ENCODE measurements at places on chromosomes 12 and 14.

DNA sequence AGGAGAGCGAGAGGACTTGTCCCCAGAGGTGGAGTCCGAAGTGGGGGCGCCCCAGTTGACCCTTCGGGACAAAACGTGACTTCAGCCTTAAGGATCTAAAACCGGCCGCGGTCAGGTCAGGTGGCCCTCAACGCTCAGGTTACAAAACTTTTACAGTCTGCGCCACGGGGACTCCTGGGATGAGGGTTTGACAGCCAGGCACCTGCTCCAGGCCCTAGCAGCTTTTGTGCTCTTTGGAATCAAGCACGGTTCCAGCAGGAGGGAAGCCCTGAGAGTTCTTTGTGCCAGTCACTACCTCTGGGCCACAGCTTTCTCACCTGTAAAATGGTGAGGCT is 337 bp downstream of the ZC2HC1C start:
- DNase-seq: no peak

DNA sequence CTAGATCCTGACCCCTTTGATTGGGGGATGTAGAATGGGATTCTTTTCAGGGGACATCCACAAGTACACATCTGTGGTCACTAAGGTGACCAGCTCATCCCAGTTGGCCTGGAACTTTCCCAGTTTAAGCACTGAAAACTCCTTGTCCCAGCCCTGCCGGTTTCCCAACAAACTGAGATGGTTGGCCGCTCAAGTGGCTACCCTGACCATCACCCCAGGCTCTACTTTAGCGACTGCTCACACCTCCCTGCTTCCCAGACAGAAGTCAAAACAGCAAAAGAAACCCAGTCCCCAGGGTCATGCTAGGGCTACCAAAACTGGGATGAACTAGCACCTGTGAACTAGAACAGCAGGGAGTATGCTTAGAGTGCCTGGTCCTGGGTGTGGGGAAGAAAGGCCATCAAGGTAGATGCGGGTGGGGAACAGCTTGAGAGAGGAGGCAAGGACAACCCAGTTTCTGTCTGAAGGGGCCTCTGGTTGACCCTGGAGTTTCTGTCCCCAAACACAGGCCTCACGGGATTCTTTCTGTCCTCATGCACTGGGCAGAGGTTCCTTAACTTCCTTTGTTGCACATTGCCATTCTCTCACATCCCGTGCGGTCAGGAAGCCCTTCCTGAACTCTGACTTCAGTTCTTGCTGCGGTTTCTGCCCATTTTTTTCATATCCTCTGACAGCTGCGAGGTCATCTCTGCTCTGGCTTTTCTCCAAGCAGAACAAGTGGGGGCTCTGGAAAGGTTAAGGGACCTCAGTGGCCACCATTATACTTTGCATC is 1.6 kb downstream of the LTB4R start:
- DNase-seq: no peak

DNA sequence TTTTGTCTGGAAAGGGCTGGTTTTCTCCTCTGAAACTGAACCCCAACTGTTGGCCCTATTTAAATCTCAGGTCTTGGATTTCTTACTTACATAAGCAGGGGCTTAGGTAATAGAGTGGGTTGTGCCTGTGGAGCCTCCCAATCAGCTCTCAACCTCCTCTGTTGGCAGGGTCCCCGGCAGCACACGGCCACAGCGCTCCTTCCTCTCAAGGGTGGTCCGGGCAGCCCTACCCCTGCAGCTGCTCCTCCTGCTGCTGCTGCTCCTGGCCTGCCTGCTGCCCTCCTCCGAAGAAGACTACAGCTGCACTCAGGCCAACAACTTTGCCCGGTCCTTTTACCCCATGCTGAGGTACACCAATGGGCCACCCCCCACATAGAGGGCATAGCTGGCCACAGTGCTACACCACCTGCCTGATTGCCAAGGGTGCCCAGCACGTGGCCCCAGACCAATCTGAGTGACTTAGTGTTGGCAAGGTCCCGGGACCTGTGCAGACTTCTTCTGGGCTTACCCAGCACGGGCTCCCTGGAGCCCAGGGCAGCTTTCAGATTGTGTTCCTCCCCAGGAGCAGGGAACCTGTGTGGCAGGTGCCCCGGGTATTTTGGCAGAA is 68.9 kb downstream of the ESR2 start:
- no peak for DNase-seq

- no peak for DNase-seq
Observed at GRCh38 chr14:72808564-72808963, 85.3 kb downstream of the DPF3 start.

DNA sequence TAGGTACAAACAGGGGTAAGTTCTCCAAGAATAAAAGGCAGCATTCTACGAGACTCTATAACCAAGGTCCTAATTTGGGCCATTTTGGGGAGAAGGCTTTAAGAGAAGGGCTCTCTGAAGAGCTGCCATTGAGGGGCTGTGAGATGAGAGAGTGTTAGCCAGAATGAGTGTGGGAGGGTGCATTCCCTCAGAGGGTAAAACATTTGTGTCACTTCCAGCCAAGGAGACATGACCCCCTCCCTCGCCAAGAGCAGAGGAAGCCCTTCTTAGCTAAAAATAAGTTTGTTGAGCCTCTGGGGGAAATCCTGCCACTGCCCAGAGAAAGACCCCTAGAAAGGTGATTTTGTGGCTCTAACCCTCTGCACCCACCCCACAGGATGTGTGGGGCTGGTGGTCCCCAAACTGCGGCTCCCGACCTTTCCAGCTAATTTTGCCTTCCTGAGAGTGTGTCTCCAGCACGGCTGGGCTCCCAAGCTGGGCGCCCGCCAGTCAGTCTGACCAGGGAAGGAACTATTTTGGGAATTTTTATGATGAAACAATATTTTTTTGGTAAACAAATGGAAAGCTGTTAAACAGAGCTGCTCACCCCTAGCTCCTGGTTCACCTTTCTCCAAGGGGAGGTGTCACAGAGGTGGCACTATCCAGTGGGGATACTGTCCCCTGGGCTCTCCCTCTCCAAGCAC is 65.9 kb upstream of the JDP2 start:
- DNase-seq: no peak

DNA sequence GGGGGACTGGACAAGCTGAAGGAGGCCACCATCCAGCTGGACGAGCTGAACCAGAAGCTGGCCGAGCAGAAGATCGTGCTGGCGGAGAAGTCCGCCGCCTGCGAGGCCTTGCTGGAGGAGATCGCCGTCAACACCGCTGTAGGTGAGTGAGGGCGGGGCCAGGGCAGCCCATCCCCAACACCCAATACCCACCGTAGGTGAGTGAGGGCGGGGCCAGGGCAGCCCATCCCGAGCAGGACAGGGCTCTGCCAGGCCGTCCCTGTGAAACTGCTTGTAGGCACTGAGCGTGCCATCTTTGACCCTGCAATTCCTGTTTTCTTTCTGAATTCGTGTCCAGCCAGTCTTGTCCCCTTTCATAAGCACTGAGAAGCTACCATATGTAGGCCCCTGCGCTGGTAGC is 74.0 kb downstream of the CCDC92 start:
- no peak for DNase-seq

DNA sequence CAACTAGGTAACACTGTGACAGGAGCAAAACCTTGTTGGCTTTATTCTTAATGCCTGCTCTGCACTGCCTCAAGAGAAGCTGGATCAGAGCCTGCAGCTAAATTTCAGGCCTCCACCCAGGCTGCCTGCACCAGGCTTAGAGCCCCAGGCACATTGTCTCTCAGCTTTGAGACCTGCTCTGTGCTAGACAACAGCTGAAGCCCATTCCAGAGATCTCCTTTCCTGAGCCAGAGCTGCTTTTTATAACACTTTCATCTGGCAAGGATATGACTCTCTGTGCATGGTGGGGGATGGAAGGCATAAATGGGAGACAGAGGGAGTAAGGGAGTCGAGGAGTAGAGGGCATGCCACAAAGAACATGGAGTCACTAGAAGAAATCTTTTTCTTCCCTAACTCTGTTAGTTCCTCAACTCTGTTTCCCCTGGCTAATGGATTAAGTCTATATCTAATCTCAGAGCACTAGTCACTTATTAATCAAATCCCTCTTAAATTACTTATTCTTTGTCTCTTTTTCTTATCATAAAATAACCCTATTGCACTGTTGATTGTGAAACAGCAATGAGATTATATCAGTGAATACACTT is 27.1 kb upstream of the LUM start:
- DNase-seq: no peak

DNA sequence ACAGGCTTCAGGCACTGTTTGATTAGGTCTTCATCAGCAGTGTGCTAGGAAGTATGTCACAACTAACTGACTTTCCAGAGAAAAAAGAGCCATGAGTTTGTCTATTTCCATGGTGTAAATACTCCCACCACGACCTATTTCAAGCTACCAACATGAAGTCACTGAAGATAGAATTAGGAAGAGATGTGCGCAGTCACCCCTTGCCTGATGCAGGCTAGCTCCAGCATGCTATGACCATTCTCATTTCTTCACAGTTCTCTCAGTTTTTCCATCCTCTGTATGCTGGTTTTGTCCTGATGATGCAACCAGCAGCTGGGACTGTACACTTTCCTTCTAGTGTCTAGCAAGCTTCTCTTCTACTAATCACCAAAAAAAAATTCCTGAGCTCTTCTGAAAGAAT is 191.6 kb upstream of the NUDT4 start:
- no peak for DNase-seq

- DNase-seq: no peak
Observed at GRCh38 chr12:27133022-27133590, 50.7 kb upstream of the C12orf71 start.

- no peak for DNase-seq
Observed at GRCh38 chr14:34211732-34212131, 250.3 kb downstream of the SPTSSA start.

GRCh38 chr12:101875162-101875561 is 2.2 kb upstream of the DRAM1 start:
- DNase-seq: no peak

DNA sequence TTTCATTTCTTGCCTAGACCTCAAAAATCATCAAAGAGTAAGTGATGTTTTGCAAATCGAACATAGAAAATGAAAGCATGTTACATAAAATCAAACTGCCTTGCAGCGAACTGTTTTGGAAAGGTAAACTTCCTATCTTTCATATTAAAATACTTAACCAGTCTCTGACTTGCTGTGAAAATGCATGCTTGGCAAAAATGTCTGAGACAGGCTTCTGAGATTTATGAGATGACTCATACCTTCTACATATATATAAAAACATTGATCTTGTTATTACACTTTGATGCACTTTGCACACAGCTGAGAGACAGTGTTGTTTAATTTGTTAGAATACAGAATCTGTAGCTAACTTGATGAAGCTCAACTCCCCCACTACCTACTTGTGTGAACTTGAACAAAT is 179.1 kb downstream of the KITLG start:
- no peak for DNase-seq

DNA sequence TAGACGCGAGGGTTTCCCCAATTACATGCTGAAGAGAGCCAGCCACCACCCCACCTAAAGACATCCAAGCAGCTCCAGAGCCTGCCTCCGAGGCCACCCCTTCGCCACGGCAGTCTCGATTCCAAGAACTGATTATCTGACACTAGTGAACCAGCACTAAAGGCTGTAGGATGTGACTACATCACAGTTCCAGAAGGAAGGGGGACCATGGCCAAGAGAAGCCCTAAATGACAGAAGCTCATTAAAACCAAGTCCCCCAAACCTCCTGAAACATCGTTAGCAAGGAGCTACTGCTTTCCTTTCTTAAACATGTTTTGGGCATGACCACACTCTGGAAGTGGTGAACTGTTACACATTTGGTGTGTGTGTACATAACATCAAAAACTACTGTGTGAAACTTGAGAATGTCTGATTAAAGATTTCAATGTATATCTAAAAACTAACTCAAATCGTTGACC is 88.2 kb downstream of the DUSP16 start:
- DNase-seq: no peak

- DNase-seq: no peak
Observed at GRCh38 chr12:51128919-51129318, 44.0 kb downstream of the TFCP2 start.

DNA sequence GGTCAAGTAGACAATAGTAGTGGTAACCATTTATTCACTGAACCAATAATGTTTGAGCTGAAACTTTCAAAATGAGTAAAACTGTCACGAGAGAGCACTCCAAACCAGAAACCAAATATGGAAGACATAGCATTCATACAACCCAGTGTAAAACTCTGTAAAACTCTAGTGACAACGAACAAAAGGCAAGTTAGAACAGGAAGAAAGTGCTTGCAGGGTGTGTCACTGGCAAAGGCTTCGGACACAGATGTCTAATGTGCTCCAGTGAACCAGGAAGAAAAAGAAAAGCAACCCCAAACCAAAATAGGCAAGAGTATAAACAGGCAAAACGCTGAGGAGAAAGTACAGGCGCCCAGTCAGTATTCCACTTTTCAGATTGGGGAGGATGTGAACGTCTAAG is 79.3 kb upstream of the FZD10 start:
- no peak for DNase-seq

DNA sequence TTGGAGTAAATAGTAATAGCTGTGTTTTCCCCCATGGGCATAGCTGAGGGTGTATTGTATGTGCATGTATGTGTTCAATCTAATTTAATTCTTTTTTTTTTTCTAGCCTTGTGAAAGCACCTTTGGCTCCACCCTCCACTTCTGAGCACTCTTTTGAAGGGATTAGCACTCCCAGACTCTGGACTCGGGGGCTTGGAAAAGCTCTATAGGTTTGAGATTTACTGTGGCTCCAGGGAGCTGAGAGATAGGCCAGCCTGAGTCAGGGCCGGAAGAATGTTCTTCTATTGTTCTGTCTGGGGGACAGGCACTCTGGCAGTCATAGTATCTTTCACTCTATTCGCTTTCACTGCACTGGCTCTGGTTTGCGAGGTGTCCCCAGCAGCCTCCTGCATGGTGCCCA is 540.0 kb upstream of the TBX3 start:
- no peak for DNase-seq

DNA sequence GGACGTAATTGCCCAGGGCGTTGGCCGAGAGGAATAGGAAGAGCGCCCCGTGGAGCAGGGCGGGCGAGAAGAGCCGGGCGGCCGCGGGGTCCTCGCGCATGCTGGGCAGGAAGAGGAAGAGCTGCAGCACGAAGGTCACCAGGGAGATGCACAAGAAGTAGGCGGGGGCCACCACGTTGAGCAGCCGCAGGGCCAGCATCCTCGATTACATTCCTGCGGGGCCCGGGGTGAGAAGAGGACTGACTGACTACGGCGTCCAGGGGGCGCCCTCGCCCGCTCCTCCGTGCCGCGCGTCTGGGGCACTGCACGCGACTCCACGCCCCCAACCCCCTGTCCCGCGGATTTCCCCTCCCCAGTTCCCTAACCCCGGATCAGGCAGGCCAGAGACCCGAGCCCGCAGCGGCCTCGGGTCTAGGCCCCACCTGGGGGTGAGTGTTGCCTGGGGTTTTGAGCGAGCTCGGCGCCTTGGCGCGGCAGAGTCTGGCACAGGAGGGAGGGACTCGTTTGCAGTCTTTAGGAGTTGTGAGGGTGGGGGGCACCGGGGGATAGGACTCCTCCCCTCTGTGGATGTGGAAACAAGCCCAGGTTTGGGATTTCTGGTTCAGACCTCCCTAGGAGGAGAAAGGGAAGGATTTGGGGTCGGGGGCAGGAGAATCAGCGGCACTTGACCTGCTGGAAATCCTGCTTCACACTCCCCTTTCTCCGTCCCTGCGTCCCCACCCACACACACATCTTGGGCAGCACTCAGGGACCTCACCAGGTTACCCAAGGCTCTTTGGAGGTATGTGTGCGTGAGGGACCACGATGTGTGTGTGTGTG is 1.8 kb downstream of the ZDHHC22 start:
- no peak for DNase-seq

- DNase-seq: no peak
Observed at GRCh38 chr12:120072472-120073249, 43.9 kb downstream of the RAB35 start.

- no peak for DNase-seq
Observed at GRCh38 chr12:3629057-3629830, 123.7 kb downstream of the CRACR2A start.

GRCh38 chr12:58424735-58425392 is 483.5 kb downstream of the ATP23 start:
- no peak for DNase-seq
